ENCODE measurements at places on chromosomes 6 and 20. TPM values are rescaled to one million over a fixed set of nuclear protein-coding genes. Genes with fewer than 3 reads are reported as not detected.

BNIP5 gene
- total RNA-seq: not detected

ATF6B gene
- total RNA-seq: 102 TPM

MMP24OS gene
- 55.6 TPM for total RNA-seq

TNFRSF21 gene
- 40.6 TPM for total RNA-seq

RBPJL gene
- total RNA-seq: not detected

POM121L2 gene
- total RNA-seq: not detected

DNA sequence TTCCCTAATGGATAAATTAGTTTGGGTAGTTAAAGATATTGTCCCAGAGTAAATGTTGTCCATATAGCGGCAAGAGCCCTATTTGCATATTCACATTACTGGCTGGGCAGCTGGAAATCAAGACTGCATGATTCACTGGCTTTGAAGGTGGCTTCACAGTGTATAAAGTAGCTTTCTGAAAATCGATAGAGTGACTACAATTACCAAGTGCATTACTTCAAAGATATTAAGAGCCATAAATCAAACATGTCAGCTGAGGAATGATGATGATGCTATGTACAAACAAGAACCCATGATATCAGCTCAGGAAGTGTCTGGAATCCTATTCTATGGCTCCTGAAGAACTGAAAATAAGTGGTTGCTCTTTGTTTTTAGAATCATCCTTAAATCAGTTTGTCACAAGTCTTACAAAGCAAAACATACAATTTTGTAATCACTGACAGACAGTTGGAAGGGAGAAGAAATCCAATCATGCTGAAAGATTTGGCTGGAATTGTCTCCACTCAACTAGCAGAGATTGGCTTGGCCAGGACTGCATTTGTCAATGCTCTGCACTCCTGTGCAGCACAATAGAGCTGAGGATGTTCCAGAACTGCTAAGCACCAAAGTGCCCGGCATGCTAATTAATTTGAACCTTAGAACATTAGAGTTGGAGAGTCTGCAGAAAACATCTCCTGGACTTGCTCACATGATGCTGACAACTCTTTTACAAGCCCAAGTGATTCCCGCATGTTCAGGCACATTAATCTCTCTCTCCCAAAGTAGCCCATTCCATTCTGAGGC lies 77.9 kb upstream of the B3GAT2 start:
- no peak for DNase-seq

All from endothelial cell of umbilical vein (primary cell).